Activated CD8-positive, alpha-beta memory T cell treated with anti-CD3 and anti-CD28 coated beads for 4 hours (primary cell): ENCODE measurements at places on chromosomes 11 and 22.

DNA sequence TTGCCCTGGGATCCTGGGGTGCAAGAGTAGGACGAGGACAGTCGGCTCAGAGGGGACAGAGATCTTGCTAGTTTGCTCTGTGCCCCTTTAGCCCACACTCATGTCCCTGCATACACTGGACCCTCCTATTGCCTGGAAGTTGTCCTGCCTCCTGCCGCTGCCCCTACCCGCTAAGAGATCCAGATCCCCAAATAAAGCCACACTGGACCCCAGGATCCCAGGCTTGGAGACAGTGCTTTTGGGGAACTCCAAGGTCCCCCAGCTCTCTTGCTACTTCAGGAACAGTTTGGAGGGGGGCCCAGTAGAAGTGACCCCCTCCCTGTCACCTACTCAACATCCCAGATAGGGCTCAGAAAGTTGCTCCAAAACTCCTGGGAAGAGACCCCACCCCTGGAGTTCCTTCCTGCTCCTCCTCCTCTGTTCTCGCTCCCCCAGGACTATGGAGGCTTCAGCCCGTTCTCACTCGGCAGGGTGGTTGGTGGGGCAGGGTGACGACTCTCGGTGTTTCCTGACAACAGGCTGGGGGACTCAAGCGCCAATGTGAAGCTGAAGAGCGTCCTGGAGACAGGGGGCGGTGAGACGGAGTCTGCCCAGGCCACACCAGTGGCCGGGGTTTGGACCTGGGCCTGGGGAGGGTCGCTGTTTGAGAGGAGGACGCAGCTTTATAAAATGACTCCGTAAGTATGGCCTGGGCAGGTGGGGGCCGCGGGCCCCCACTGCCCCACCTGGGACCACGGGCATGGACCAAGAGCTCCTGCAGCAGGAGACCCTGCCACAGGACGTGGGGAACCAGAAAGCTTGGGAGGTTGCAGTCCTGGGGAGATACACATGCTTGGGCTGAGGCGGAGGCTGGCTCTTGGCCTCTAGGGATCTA is 19.2 kb upstream of the TUB start:
- DNase-seq: no peak

GRCh38 chr11:116742104-116742503 is 30.7 kb downstream of the BUD13 start:
- DNase-seq: no peak

DNA sequence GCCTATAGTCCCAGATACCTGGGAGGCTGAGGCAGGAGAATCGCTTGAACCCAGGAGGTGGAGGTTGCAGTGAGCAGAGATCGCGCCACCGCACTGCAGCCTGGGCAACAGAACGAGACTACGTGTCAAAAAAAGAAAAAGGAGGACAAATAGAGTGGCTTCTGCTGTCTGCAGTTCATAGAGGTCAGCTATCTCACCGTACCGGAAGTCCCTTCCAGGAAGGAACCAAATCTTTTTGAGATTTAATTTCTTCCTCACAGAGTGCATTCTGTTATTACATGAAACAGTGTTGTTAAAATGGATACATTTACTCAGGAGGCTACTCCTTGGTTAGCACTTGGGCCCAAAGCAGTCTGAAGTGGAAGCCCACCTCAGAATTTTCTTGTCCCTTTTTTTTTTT is 33.4 kb downstream of the FAM118A start:
- no peak for DNase-seq

DNA sequence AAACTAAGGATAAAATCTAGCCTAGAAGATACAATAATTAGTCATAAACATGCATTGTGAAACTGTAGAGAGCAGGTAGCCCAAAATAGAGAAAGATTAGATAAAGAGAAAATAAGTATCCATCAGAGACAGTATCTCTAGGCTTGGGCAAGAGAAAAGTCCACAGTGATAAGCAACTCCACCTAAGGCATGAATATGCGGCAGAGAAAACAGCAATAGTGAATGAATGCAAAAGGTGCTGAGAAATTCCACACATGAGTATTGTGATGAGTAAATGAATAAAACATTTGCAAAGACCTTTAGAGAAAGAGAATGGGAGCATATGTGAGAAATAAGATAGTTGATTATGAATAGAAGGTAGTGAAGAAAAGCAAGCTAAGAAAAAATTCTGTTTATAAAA is 8.7 kb downstream of the MS4A2 start:
- DNase-seq: no peak

GRCh38 chr11:86795949-86796348 is 4.4 kb upstream of the PRSS23 start:
- DNase-seq: no peak

- DNase-seq: peak; percentile 31
Measured at GRCh38 chr22:50209893-50210292, 9.1 kb downstream of the SELENOO start.

DNA sequence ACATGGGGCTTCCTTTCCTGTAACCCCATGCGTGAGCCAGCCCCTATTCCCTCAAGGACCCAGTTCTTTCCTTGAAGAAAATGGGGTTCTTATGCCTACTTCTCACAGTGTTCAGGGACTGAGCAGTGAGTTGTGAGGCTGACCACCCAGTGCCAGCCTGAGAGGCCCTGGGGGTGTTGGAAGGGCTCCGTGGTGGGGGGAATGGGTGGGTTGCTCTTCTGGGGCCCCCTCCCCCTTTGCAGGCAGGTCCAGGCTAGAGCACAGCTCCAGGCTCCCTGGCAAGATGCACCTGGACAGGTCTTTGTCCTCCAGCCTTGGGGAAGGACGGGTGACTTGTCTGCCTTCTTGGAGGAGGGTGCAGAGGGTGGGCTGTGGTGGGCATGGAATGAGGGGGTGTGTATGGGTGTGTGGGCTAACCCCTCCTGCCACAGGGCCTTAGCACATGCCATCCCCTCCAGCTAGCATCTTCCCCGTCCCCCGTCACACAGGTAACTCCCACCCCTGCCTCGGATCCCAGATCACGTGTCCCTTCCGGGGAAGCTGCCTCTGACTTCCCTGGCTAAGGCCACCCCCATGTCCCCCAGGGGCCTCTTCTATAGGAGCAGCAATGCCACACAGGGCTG is 64.6 kb downstream of the MYEOV start:
- no peak for DNase-seq

GRCh38 chr11:66044757-66045156 is 4.2 kb downstream of the GAL3ST3 start:
- no peak for DNase-seq

GRCh38 chr11:71182791-71183677 is 69.3 kb downstream of the SHANK2 start:
- no peak for DNase-seq

GRCh38 chr11:48193876-48194275 is 22.7 kb upstream of the OR4B1 start:
- DNase-seq: no peak

- DNase-seq: no peak
Measured at GRCh38 chr22:41358927-41359326, 22.8 kb upstream of the TEF start.

DNA sequence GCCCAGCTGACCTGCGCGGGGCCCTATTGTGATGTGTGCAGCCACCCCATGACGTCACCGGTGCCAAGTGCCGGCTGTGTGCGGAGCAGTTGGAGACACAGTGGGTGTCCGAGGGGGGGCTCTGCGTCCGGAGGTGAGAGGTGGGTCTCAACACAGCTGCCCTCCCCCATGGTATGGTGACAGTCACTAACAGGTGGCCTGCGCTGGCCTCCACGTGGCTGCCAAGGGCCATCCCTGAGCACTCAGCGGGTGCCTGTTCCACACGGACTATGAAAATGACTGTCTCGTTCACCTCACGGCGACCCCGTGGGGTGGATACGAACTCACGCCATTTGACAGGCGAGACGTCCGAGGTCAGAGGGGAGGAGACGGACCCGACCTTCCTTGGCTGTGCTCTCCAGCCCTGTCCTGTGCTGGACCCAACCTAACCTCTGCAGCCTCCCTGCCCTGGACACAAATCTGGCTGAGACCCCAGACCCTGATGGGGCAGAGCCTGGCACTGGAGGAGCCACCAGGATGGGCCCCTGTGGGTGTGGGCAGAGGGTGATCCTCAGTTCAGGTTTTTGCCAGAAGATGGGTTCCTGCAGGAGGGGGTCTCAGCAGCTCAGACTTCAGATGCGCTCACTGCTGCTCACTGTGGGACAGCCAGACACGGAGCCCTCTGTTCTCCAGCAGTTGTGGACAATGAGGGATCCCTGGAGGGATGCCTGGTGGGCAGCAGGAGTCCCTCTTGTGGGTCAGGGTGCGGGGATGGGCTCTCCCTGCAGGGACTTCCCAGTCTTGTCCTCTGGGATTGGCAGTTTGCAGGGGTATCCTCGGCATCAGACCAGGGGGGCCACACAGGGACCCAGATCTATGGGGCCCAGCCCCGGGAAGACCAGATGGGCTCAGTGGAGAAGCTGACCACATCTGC is 6.3 kb downstream of the HRAS start:
- DNase-seq: no peak

- no peak for DNase-seq
Measured at GRCh38 chr22:49139492-49140151, 688.1 kb downstream of the BRD1 start.

DNA sequence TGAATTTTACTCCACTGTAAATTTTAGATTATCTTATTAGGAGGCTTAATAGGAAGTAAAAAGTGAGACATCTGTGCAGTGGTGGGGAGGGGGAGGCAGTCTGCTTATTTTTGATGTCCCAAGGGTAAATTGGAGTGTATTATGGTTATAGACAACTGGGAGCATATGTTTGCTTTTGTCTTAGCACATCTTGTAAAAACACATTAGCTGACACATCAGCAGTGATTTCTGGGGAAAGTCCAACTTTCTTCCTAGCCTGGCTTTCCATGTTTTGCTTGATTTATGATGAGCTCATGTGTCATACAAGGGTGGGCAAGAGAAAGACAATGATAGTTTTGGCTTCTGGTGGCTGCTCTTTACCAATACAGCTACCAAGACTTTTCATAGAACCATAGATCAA is 4.0 kb downstream of the ANO3 start:
- DNase-seq: no peak

GRCh38 chr22:48667289-48667688 is 1160.4 kb downstream of the BRD1 start:
- DNase-seq: no peak

GRCh38 chr22:36577019-36577418 is 48.1 kb upstream of the EIF3D start:
- no peak for DNase-seq

- DNase-seq: no peak
Measured at GRCh38 chr11:64120951-64121569, 44.9 kb downstream of the MACROD1 start.

GRCh38 chr11:122864386-122865115 is 18.0 kb upstream of the JHY start:
- DNase-seq: no peak

DNA sequence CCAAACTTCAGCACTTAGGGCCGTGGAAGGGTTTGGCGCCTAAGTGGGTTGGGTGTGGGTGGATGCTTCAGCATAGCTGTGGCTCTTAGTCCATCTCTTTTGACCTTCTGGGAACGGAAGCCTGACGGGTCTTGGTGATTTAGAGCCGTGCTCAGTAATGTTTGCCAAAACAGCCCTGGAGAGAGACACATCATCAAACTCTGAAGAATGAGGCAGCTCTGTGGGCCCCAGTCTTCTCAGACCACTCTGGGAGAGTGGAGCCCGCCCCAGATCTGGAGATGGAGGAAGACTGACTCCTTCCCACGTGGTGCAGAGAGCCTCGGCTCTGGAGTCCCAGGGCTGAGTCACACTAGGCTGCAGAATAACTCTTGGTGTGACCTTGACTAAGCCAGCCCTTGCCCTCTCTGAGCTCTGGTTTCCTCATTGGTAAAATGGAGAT is 168.9 kb downstream of the C11orf91 start:
- DNase-seq: no peak
